Left hindlimb (tissue), 1 donor: ENCODE measurements at places on chromosomes 6 and 20.

- DNase-seq = no peak
Measured at GRCh38 chr6:31118178-31118577, 2.1 kb downstream of the CDSN start.

GRCh38 chr20:45948742-45949541 is 14.5 kb downstream of the PCIF1 start:
- DNase-seq = no peak

DNA sequence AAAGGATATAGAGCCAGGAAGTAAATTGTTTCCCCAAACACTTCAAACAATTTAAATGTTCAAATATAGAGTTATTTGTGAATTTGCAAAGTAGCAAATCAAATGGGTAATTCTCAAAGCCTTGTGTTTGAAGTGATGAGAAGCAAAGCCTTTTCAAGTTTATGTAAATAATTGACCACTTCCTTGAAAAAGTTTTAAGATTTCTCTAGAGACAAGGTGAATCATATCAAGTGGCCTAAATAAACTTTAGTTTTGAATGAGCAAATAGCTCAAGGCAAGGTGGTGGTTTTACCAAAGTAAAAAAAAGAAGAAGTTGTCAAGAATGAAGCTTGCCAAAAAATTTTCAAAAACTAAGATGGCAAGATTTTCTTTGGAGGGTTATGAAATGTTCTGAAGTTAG is 42.6 kb upstream of the IFNGR1 start:
- no peak for DNase-seq

DNA sequence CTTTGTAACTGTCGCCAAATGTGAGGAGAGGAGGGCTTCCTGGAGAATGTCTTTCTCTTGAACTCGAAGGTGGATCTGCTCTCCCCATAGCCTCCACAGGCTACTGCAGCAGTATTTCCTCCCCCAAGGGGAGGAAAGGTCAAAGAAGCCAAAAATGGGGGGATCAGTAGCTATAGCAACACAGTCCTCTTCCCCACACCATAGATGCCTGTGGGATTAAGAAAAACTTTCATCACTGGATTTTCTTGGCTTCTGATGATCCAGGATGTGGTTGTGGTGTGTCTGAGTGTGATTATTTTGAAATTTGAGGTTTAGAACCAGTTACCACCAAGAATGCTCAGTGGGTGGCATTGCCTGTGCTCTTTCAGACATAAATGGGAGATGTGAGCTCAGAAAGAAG is 140.1 kb upstream of the SPACA1 start:
- DNase-seq = peak; percentile 42

DNA sequence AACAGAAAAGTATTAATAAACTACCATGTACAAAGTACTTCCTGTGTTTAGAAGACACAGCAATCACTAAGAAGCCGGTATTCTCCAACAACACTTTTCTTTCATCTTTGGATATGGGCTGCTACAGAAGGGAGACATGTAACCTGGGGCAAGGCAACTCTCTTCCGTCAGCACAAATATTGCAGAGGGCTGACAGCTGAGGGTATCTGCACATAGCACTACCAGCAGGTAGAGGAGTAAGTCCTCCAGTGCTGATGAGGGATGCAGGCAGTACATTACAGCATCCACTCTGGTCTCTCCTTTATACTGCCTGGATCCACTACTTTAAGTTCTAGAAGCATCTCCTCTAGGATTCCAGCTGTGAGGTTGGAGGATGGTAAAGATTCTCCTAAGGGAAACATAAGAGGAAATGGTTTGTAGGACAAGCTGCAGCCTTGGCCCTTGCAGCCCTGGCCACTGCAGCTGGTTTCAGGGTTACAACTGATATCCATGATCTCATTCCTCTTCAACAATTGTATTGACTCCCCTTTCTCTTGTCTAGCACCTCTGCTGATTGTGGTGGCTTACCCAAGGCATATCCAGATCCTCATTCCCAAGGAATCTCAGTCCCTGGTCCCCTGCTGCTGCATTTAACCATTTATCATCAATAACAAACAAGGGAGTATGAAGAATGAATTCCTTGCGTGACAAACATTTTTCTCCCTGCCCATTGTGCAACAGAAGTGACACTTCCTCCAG is 110.7 kb upstream of the ADGRF1 start:
- DNase-seq = no peak

DNA sequence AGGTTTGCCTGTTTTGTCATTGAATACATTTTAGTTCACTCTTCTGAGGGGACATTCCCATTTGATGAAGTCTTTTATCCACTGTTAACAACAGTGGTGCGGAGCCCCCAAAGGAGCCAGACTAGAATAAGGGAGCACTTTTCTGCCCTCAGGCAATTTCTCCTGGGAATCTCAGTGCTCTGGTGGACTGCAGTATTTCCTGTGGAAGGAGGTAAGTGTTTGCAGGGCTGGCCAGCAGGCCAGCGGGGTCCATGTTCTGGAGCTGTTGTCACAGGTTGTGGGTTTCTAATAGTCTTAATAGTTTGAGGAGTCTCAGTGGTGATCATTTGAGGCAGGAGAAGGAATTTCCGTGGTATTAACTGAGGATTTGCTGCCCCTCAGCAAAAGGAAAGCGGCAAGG is 83.5 kb downstream of the ASXL1 start:
- no peak for DNase-seq

- no peak for DNase-seq
Measured at GRCh38 chr6:156809034-156809433, 31.9 kb downstream of the ARID1B start.

GRCh38 chr20:17227669-17228623 is 1.1 kb downstream of the PCSK2 start:
- peak; percentile 39 for DNase-seq

DNA sequence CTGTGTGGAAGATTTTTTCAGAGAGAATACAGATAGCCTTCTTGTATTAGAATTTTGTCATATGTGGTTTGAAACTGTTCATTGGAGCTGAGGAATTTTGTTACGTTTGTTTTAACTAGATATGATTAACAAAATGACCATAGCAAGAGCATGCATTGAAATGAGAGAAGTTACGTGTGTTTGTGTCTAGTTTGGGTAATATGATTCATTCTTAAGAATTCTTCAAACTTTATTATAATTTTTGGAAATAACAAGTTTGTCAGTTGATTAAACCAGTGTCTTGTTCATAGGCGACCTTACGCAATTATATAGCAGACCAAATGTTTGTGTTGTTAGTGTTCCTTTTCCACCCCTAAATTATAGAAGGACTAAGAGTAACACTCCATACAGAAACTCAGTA is 5.5 kb downstream of the GMNN start:
- no peak for DNase-seq

DNA sequence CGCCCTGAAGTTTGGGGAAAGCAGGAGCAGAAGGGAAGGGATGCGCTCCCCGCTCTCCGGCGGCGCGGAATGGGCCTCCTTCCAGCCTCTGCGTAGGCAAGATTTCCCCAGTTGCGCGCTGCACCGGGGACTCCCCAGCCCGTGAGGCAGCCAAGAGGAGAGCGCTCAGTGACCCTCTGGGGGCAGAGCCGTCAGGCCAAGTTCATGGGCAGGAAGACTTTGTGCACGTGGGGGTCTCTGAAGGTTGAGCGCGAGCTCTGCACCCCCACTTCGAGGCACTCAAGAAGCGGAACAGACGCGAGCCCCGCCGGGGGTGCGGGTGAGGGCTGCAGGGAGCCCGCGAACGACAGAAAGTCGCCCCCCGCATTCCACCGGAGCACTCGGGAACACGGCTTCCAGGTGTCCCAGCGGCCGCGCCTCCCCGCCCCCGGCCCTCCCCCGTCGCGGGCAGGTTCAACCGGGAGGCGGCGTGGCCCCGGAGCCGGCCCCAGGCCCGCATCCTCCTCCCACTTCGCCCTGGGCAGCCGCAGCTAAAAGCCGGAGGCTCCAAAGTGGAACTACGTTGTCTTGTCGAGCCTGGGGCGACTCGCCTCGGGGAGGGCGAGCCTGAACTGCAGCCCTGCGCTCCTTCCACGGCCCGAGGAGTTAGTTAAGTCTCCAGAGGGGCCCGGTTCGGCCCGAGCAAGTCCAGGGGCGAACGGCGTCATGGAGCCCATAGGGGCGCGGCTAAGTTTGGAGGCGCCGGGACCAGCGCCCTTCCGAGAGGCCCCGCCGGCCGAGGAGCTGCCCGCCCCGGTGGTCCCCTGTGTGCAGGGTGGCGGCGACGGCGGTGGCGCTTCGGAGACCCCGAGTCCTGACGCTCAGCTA is at the start of gene PPP1R3G:
PPP1R3G (plus strand) TSS at position 561 of the 867 bp plus-strand sequence; CDS start at position 706, 145 bp downstream.
- peak; percentile 80 for DNase-seq

DNA sequence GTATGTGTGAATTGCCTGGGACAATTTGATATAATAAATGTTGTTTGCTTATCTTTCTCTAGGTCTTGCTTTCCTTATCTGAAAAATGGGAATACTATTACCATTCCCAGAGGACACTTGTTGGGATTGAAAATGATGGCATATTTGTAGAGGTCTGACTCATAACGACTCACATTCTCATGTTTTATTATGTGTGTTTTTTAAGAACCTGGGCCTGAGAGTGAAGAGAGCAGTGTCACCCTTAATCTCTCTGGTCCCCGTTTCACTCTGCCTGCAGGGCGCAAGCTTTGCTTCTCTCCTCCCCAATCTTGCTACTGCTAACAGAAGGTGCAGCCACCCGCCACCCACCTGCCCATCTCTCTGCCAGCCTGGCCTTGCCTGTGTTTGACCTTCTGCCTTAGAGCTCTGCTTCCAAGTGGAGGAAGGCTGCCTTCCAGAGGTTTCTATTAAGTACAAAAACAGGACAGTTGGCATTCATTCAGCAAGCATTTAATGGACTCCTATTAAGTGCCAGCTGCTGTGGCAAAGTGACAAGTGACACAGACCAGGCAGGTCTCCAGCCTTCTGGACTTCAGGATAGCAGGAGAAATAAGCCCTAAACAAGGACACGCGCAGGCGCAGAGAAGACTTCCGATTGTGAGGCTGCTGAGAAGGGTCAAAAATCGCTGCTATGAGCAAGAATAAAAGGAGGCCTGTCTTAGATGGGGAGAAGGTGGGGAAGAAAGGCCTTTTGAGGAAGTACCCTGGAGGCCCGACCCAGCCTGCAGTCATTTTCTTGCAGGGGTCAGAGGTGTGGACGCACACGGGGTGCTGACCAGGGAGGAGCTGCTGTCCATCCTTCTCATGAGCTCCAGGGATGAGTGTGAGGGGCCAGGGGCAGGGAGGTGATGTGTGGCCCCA is 112.5 kb downstream of the JPH2 start:
- no peak for DNase-seq

DNA sequence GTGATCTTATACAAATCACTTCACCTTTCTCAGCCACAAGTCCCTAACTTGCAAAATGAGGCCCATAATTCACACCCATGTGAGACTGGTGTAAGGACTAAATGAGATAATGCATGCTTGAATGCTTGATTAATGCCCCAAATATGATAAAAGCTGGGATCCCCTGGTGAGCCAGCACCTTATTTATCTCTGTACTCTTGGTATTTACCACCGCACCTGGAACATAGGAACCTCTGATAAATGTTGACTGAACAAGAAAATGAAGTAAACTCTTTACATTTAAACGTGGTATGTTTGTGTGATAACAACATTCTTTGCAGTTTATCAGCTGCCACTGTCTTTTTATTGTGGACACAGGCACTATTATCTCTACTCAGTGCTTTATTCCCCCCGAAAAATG is 2.5 kb upstream of the APOBEC2 start:
- no peak for DNase-seq

DNA sequence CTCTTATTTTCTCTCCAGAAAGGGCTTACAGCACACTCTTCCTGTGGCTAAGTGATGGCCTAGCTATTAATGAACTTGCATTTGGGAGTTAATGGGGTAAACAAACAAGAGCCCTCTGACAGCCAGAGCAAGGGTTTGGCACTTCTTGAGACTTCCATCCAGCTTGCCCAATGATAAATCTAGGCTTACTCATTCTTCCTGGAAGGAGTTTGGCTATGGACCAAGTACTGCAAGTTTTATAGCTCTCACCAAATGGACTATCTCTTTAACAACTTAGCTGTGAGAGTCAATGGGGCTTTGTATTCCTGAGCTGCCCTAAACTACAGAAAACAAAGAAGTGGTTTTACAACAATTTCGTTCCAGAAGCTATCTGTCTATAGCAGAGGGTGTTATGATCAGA is 16.7 kb upstream of the PI3 start:
- DNase-seq = no peak

DNA sequence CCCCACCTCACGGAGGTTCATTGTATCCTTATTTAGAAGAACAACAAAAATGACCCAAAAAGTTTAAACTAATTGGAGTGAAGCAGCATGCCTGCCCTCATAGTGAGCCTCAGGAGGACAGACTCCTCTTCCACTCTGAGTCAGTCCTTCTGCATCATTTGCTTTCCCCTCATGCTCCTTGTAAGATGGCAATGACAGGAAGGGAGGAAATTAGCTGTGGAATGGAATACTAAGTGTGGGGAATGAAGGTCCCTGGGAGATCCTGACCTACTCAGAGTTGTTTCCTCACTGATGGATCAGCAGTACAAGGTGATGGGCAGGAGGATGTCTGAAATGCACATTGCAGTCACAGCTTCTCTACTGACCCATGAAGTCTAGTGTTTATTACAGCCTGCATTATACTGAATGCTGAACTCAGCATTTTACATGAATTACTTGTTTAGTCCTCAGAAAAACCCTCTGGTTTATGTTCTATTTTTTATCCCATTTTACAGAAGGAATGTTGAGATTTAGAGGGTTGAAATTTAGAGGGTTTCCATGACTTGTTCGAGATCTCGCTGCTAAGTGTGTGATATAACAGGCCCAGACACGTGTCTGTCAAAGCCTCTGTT is 212.0 kb upstream of the PCSK2 start:
- DNase-seq = no peak

GRCh38 chr20:32819992-32820697 is 391 bp downstream of the MAPRE1 start:
- DNase-seq = no peak

DNA sequence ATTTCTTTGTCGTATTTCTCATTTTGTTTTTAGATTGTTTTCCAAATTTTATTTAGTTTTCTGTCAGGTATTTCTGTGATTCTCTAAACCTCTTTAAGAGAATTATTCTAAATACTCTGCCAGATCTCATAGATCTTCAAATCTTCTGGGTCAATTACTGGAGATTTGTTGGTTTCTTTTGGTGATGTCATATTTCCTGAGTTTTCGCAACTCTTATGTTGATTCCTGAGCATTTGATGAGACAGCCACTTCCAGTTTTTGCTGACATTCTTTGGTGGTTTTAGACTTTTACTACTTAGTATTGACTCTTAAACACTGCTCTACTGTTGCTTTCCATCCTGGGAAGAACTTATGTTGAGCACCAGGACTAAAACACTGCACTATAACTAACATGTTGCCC is 21.9 kb downstream of the ADGB start:
- no peak for DNase-seq

GRCh38 chr6:158605266-158605878 is 39.2 kb downstream of the DYNLT1 start:
- DNase-seq = peak; percentile 49

DNA sequence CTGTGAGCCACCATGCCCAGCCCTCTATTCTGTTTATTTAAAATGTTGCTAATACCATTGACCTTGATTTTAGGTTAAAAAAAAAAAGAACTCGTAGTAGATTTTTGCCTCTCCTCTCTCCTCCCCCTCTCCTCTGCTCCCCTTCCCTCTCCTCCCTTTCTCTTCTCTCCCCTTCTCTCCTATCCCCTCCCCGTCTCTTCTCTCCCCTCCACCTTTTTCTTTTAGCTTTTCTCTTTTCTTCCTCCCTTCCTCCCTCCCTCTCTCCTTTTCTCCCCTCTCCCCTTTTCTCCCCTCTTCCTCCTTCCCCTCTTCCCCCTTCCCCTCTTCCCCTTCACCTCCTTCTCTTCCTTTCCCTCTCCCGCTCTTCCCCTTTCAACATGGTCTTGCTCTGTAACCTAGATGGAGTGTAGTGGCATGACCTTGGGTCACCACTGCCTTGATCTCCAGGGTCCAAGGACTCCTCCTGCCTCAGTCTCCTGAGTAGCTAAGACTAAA is 223.8 kb downstream of the ZFAND3 start:
- DNase-seq = no peak
